ENCODE measurements at places on chromosomes 5 and 9.
A peak's percentile ranks its signal among the peaks of the same experiment; 100 is the strongest.

DNA sequence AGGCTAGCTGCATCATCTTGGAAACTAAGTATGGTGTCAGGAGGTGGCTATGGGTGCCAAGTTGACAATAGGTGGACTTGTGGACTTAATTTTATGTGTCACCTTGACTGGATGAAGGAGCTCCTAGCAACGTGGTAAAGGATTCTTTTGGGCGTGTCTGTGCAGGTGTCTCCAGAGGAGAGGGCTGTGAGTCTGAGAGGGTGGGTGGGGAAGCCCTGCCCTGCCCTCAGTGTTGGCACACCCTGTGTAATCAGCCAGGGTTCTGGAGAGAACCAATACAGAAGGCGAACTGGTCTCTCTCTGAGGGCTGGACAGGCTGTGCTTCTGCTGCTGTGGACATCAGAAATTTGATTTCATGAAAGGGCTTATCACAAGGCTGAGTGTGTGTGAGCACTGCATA is 61.0 kb downstream of the GTF3C4 start:
- no peak for DNase-seq

GRCh38 chr9:93566408-93567270 is 9.7 kb upstream of the PHF2 start:
- peak; percentile 97 for DNase-seq

DNA sequence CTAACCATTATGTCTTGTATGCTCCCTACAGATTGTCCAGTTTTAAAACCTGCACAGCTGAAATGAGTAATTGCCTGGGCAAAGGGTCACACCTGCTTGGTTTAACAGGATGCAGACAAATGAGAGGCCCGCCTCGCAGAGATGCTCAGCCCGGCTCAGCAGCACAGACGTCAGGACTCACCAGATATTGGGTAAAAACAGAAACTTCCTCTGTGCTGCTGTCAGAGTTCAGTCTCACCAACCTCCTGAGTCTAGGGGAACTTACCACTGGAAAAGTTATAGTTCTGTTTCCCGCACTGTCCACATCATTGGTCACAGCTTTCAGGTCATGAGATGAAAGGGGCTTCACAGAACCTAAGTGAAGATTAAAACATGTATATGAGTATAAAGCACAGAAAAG is 152.5 kb downstream of the ESM1 start:
- DNase-seq: no peak

- no peak for DNase-seq
Observed at GRCh38 chr5:73306741-73307275, 133.8 kb downstream of the TMEM174 start.

DNA sequence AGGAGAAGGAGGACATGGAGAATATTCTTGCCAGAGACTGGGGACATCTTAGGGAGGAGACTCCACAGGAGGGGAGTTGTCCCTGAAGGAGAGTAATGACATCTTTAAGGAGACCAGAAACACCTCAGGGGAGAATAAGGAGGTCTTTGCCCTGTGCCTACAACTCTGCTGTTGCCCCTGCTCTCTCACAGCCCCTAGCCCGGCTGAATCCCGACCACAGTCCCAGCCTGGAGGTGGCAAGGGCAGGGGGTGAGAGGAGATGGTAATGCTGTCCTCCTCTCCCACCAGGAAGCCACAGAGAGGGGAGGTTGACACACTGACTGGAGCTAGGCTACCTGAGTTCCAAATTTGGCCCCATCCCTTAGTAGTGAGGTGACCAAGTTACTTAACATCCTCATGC is 30.2 kb upstream of the ENHO start:
- DNase-seq: no peak

DNA sequence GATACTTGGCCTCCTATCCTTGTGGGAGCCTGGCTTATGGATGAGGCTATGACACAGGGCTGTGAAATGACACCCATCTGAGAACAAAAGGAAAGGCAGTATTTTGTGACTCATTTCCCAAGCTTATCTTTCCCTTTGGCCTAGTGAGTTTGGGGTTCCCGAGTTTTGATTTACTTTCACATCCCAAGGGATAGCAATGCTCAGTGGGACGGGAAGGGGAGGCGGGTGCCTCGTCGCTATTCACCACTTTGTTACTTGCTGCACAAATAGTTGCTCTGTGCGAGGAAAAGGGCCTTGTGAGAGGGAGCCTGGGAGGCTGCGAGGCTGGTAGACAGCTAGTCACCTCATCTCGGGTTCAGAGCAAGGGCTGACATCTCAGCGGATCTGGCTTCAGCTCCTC is 59.1 kb upstream of the ENTREP1 start:
- no peak for DNase-seq

- DNase-seq: no peak
Observed at GRCh38 chr5:40022057-40022456, 597.3 kb upstream of the DAB2 start.

- DNase-seq: no peak
Observed at GRCh38 chr9:14021871-14022525, 291.9 kb downstream of the NFIB start.

GRCh38 chr9:113005777-113006176 is 6.2 kb downstream of the ZNF883 start:
- no peak for DNase-seq

DNA sequence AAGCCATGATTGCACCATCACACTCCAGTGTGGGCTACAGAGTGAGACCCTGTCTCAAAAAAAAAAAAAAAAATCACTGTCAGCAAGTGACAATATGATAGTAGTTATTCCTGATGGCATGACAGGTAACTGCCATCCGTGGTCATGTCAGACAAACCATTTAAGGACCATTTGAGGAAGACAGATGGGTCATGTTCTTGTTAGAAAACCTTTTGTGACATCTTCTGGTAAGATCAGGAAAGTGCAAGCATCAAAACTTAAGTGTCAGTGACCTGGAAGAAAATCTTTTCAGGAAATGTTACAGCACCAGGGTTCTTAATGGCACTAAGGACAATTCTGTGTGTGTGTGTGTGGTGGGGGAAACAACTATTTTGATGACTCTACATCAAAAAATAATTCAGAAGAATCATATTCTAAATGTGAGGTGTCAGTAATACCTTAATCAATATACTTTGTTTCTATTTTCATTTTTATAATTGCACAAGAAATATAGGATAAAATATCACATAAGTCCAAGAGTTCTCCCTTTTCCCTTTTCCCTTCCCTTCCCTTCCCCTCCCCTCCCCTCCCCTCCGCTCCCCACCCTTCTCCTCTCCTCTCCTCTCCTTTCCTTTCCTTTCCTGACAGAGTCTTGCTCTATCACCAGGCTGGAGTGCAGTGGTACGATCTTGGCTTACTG is 17.8 kb downstream of the SLC38A9 start:
- DNase-seq: no peak

- no peak for DNase-seq
Observed at GRCh38 chr5:138338411-138339090, 485 bp downstream of the FAM53C start.

DNA sequence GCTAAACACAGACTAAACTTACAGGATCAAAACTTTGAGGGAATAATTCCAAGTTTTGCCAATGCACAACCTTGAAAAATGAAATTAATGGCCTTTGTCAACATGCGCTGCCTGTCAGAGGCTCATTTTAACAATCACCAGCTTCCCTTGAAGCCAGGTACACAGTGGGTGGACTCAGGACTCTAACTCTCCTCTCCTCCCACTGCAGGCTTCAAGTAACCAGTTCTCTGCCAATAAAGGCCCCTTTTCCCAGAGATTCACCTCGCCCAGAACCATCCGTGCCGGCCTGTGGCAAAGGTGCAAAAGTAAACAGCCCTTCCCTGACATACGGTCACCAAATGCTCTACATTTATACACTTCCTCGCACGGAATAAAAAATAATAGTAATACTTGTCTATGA is 18.4 kb upstream of the FBP2 start:
- DNase-seq: no peak

DNA sequence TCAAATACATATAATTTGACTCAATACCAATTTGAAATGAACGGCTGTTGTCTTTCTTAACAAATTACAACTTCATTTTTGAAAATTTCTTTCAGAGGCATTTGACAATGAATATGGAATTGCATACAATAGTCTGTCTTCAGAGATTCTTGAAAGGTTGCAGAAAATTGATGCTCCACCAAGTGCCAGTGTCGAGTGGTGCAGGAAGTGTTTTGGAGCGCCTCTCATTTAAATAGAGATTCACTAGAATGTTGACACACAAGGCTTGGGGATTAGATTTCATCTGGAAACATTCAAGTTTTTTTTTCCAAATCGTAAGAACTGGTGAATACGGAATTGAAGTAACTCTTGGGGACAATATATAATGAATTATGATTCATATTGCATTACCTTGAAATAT is 8.1 kb downstream of the RPS6 start:
- DNase-seq: no peak

DNA sequence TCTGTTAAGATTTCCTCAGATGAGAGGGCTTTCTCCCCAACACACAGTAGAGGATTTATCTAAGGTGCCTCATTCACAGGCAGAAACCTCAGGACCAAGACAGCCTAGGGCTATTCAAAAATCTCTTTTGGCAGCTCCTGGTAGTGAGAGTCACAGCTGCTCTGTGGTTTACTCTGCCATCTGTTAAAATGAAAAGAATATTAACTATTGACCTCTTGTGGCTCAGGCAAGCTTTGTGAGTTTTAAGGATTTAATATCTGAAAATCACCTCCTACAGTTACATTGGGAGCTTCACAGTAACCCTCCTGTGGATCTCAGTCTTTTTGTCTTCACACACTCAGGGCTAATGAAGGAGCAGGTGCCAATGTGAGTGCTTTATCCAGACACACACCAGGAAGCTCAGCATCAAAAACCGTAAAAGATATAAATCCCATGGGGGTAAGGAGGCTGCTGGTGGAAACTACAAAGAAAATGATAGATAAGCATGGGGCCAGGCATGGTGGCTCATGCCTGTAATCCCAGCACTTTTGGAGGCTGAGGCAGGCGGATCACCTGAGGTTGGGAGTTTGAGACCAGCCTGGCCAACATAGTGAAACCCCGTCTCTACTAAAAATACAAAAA is 29.7 kb downstream of the PPP1R2B start:
- DNase-seq: no peak

GRCh38 chr9:121884057-121884541 is 209.0 kb downstream of the TTLL11 start:
- DNase-seq: no peak

- DNase-seq: no peak
Observed at GRCh38 chr5:111138096-111138495, 45.9 kb downstream of the WDR36 start.

DNA sequence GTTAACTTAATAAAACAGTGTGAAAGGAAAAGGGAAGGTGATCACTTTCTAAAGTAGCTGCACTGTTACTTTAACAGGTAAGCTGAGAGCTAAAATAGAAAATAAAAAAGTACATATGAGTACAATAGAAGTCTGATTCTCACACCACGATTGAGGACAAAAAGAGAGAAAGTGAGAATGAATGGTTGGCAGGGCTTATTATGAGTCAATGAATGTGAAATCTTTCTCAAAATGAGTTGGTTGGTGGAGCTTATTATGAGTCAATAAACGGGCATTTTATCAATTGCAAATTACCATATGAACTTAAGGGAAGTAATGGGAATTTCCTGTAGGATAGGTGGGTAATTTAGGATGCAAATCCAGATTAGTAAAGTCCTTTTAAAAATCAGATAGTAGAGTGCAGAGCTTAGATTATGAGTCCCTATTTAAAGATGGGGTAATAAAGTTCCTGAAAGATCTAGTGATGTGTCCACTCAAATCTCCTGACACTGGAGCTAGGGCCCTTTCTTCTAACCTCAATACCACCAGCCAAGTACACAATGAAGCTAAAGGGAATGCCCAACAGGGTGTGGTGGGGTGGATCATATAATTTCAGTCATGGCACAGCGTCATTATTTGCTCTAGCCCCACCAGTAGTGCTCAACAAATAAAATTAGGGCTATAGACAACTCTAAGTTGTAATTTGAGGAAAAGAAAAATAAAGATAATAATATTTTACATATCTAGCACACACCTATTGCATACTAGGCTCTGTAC is 21.1 kb upstream of the TLR4 start:
- DNase-seq: no peak

- no peak for DNase-seq
Observed at GRCh38 chr9:121509180-121509579, 9.5 kb upstream of the GGTA1 start.

DNA sequence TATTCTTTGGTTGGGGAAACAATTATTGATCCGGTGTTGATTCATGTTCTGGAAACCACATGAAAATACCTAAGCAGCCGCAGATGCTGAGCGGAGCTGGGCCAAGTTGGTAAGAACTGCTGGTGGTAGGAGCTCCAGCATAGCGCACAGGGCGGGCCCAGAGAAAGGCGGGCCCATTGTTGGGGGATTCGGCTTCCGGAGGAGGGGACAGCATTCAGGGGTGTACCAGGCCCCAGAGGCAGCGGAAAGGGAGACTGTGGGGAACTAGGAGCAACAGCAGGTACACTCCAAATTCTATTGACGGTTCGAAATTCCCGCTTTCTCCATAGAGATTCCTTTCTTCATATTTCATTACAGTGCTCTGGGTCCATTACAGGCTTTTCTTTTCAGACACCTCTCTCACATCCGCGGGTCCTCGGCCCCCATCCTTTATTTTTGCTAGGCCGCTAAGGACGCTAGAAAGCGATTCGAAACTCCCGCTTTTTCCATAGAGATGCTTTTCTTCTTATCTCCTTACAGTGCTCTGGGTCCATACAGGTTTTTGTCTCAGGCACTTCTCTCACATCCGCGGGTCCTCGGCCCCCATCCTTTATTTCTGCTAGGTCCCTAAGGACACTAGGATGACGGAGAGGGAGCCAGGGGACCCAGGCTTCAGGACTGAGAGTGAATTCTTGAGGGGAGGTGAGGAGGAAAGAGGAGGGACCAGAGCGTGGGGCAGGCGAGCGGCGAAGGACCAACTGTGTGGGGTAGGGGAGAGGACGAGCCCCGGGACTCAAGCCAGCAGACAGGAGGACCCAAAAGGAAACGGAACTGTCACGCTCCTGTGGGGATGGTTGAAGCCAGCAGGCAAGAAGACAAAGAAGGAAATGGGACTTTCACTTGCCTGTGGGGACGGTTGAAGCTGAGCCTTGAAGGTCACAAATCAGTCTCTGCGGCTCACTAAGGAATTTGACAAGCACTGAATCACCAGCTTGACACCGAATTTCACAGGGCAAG is at the start of gene CCDC152:
TSS of gene CCDC152 (plus strand) at position 213 of the 996 bp plus-strand sequence. CDS start 2,304 bp downstream, outside the sequence.
- DNase-seq: no peak

DNA sequence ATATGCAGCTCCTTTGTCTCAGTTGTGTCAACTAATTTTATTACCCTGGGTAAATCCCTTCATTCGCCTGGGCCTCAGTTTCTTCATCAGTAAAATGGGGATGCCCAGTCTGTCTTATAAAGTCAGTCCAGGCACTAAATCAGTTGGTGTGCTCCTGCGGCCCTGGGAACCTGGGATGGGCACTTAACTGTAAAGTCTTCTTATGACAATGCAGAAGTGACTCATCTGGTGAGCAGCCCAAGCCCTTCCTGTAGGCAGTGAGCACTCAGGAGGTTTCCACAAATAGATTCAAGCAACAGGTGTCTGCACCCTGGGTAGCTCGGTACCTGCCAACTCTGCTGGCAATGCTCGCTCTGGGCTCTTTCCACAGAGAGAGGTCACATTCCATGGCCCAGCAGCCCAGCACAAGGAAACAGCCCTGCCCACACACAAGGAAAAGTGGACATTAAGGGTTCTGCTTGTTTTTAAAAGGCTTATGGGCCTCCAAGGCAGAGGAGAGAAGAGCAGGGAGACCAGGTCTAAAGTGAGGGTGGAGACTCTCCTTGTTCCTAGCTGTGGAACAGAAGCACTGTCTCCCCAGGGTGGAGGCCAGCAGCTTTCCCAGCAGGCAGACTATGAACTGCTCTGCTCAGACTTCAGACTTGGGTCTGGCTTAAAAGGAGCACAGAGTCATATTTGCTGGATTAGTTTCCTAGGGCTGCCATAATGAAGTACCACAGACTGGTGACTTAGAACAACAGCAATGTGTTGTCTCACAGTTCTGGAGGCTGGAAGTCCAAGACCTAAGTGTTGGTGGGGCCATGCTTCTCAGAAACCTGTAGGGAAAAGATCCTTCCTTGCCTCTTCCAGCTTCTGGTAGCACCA is 89.7 kb upstream of the ADRA1B start:
- no peak for DNase-seq

Measured in tibial artery (tissue), 4 donors.